ENCODE measurements at places on chromosomes 6 and 20.

DNA sequence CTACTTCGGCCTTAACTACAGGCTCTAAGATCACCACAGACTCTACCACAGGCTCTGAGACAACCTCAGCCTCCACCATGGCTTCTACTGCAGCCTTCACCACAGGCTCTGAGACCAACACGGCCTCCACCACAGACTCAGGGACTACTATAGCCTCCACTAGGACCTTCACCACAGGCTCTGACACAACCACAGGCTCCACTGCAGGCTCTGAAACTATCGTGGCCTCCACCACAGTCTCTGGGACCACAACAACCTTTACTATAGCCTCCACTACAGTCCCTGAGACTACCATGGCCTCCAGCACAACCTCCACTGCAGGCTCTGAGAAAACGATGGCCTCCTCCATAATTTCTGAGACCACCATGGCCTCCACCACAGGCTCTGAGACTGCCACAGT, 15.3 kb downstream of the MUC22 start:
- no peak for DNase-seq

- no peak for DNase-seq
These were observed 6.2 kb downstream of the SNTA1 start for GRCh38 chr20:33437141-33437911.

- DNase-seq: no peak
These were observed 186.3 kb downstream of the ADGB start for GRCh38 chr6:146785001-146785585.

GRCh38 chr20:58651559-58651945, 469 bp downstream of the STX16 start:
- no peak for DNase-seq

GRCh38 chr20:13554076-13554475, 84.7 kb downstream of the TASP1 start:
- DNase-seq: no peak

DNA sequence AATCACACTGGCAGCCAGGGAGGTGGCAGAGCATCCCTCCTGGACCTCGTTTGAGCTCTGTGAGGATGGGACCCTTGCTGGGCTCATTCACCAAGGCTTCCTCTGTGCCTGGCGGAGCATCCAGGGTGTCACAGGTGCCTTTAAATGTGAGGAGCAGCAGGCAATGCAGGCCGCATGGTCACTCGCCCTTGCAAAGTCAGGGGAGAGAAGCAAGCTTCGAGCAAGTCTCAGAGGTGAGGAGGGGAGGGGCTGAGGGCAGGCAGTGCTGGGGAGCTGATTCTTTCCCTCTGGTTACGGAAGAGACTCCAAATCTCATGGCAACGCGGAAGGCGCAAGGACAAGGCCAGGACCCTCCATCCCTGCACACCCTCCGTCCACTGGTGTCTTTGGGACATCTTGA, 182.7 kb upstream of the PMEPA1 start:
- DNase-seq: no peak

GRCh38 chr6:79702691-79703090, 71.6 kb downstream of the SH3BGRL2 start:
- no peak for DNase-seq

DNA sequence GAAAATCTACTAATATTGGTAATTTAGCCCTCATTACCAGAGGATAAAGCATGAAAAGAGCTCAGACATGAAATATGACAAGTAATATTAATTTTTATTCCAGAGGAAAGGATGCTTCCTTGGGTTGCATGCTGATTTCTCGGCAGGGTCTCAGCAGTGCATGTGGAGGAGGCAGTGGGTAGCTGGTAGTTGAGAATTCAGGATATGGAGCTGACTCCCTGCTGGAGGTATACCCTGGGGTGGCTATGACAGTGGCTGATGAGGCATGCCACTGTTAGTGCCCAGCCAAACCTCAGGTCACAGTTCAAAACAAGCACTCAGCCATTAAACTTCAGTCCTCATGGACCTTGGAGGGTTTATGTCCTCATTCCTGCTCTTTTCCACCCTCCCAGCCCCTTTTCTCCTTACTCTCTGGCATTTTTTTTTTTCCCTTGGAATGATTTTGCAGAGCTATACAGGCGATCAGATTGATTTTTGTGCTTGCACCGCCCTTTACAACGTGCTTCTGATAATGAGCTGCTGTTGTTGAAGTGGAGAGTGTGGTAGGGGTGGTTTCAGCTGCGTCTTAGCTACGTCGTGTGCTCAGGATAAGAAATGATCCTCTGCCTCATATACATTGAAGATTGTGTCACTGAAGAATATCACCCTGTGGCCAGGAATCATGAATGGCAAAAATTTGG, 761.9 kb upstream of the MMS22L start:
- no peak for DNase-seq

DNA sequence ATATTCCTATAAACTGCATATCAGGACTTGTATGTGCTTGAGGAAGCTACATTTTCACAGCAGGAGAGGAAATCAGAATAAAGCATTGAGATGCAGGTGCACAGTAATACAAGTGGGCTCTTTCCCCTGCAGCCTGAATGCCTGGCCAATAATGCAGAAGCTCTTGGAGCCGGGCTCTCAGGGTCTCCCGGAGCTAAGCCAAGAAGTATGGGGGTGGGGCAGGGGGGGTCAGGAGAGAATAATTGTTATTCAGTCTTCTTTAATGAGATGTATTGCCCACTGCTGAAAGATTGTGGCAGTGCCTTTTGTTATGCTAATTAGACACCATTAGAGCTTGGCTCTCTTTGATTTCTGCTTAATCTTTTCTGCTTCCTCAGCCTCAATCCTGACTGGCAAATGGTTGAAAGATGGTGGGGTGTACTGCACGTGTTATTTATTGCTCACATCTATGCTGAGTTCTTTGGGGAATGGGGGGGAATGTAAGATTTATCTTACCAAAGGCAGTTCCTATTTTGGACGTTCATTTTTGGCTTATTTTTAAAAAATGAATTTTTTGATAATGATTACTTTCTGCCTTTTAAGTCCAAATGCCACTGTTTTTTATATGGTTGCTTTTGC, 407.6 kb upstream of the SOX4 start:
- no peak for DNase-seq

DNA sequence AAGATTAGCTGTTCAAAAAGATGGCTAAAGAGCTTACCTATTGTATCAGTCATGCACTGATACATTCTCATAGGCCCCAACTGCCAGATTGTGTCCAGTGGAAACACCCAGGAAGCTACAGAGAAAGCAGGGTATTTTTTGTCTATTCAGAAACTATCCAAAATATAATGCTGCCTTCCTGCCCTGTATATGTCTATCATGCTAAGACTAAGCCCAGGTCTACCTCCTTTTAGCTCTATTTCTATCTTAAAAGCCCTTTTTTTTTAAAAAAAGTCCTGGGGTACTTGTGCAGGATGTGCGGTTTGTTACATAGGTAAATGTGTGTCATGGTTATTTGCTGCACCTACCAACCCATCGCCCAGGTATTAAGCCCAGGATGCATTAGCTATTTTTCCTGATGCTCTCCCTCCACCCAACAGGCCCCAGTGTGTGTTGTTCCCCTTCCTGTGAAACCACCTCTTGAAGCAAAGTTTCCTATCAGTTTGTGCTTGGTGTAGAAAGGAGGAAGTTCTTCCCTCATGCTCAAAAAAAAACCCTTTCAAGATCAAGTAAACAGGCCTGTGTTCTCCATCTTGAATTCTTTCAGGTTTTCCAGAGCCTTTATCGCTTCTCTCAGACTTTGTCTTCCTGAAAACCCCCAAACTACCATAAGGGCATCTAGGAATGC, 514 bp downstream of the DEFB129 start:
- no peak for DNase-seq

GRCh38 chr20:13340088-13340487, 119.0 kb downstream of the ISM1 start:
- DNase-seq: no peak

GRCh38 chr6:21780679-21781078, 187.1 kb downstream of the SOX4 start:
- DNase-seq: no peak

GRCh38 chr20:56451056-56451765, 17.2 kb upstream of the RTF2 start:
- no peak for DNase-seq

DNA sequence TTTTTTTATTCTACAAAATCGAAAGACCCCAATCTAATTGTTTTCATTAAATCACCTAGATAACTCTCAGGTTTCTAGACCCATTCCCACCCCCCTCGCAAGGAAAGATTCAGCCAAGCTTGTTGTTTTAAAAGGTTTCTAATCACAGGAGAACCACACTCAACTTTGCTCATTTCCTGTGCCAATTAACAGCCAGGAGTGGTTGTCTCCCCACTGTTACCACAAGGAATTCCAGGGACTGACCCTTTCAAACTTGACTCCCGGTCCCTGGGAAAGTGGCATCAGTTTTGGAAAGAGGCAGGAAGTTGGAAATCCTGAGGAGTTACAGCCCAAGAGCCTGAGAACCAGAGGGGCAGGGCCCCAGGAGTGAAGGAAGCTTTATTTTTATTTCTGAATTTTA, 561.3 kb upstream of the JAG1 start:
- no peak for DNase-seq

DNA sequence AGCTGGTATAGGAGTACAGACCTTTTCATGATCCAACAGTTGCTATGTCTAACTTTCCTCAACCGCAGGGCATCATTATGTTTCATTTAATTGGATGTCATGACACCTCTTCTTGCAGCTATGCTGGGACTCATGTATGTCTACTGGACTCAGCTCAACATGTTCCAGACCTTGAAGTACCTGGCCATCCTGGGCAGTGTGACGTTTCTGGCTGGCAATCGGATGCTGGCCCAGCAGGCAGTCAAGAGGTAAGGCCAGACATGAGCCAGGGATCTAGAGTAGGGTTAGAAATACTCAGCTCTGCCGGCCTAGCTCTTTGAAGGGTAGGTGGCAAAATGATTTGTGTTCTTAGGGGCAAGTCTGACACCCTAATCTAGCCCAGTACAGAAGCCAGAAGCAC, 25.2 kb downstream of the GHRH start:
- DNase-seq: no peak

DNA sequence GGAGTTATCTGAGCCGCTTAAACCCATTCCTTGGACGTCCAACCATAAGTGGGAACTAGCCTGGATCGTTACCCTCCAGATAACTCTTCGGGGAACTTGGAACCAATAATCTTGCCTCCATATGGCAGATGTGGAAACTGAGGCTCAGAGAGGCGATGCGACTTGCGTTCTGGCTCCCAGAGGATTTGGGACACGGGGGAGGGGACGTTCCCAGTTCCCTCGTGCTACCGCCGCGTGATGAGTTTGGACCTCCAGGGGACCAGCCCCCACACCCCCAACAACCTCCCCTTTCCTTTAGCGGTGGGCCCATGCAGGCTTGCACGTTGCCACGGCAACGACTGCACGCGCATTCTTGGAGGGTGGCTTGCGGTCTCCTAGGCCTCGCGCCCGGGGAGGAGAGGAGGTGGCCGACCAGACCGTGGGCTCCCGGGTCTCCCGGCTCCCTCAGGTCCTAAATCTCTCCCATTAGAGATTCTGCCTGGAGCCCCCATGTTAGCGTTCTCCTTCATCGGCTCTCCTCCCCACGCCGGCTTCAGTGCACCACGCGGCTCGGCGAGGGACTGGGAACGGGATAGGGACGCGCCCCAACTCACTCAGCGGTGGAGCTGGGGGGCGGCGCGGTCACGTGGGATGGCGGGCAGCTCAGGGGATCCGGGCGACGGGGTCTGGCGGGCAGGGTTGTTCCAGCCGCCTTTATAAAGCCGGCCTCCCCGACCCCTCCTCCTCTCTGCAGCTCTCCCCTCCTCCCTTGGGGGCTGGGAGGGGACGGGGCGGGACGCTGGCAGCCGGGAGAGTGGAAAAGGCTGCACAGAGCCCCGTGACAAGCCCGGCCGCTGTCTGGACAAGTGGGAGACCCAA, at the start of gene PLTP:
Gene PLTP (minus strand): TSS at position 670 of the 858 bp plus-strand sequence. CDS start 703 bp downstream, outside the sequence.
- DNase-seq: no peak

GRCh38 chr20:62236766-62237513, 1.4 kb upstream of the OSBPL2 start:
- no peak for DNase-seq

All from T-helper 2 cell (primary cell).